Activated gamma-delta T cell (primary cell): ENCODE measurements at places on chromosomes 1 and 21.

DNA sequence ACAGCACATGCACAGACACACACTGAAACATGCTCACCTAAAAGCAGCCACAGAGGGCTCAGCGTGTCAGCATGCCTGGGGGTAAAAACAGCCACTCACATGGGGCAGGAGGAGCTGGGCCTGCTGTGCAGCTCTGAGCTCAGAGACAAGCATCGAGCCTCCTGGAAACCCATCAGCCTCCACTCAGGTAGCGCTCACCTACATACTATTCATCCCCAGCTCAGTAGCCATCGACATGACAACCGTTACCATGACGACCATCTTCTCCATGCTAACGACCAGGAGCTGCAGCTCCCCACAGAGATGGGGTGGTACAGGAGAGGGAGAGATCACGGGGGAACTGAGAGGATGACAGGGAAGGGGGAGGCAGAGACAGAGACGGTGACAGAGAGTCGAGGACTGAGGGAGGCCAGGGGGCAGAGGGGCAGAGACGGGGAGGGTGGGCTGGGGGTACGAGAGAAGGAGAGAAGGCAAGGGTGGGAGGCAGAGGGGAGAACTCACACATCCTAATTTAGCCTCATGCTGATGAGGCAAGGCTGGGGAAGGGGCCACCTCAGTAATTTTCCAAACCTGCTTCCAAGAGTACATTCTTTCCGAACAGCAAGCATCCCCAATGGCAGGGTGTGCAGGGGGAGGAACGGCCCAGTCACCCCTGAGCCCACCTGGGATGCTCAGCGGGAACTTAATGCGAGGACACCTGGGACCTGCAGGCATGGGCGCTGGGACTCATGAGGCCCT lies 28.4 kb downstream of the SDC3 start:
- no peak for DNase-seq

GRCh38 chr1:24926563-24927249 lies 3.4 kb downstream of the RUNX3 start:
- no peak for DNase-seq

GRCh38 chr1:9746211-9746610 lies 77.6 kb downstream of the CLSTN1 start:
- no peak for DNase-seq

DNA sequence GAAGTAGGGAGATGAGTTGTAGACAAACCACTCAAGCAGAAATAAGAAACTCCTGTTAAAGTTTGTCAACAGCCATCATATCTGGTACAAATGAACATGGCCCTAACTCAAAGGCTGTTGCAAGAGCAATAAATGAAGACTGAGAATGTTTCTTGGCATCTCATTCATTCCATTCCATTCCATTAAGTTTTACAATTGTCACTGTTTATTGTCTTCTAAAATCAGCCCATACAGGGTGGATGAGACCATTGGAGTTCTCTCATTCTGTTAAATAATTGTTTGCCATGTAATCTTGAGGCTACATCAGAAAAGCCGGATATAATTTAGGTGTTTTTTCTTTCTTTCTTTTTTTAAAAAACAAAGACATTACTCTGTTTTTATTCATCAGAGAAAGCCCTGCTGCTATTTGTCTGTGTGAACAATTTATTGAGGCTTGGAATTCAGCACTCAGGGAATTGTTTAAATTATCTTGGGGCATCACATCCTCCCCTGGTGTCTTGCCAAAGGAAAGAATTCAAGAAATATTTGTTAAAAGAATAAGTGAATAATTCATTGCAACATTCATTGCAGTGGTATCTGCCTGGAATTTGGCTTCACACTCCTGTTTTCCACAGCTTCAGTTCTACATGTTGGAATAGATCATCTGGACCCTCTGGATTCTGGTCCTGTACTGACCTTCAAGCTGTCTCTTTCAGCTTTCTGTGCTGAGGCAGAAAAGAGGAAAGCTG lies 604.5 kb downstream of the PLPP3 start:
- no peak for DNase-seq

DNA sequence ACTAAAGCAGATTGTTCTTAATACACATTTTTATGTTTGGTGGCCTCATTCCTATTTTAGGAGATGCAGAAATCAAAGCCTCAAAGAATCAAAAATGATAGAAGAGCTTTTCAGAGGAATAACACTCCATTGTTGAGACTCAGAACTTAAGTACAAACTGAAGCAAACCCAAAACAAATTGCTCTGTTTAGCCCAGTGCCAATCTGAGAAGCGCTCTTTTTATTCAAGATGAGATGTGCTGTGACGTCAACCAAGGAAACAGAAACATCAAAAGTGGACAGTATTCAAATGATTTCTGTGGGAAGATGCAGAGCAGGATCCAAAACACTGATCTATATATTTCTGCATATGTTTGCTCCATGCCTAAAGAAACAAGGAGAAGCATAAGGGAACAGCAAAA lies 18.0 kb downstream of the COLGALT2 start:
- DNase-seq = no peak

DNA sequence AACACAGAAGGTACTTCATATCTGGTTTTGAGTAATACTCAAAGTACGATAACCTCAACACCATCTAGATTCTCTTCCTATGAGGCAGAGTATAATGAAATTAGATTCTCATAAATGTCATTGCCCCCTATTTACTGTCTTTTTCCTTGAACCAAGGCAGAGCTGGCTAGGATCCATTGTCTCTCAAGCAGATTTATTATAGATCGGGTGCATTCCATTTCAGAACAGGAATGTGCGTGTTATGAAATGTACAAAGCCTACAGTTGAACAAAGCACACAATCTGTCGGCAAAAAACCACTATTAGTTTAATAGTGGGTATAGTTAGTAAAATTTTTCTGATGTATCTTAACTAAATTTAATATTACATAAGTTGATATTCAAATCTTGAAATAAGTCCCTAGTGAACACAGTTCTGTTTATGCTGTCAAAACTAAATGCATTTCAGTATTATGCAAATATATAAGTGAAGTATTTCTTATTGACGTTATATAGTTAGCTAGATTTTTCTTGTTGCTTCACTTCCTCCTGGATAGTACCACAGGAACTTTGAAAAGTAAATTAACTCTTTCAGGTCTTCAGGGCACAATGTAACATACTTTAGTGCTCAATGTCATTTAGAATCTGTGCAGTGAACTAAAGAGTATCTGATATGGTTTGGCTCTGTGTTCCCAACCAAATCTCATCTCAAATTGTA lies 92.1 kb downstream of the DDAH1 start:
- no peak for DNase-seq

GRCh38 chr1:183553331-183553730 lies 36.9 kb downstream of the NCF2 start:
- DNase-seq = no peak

- no peak for DNase-seq
Observed at GRCh38 chr1:96329121-96329520, 392.5 kb upstream of the PTBP2 start.

- DNase-seq = no peak
Observed at GRCh38 chr1:81224222-81224621, 576.5 kb upstream of the ADGRL2 start.

DNA sequence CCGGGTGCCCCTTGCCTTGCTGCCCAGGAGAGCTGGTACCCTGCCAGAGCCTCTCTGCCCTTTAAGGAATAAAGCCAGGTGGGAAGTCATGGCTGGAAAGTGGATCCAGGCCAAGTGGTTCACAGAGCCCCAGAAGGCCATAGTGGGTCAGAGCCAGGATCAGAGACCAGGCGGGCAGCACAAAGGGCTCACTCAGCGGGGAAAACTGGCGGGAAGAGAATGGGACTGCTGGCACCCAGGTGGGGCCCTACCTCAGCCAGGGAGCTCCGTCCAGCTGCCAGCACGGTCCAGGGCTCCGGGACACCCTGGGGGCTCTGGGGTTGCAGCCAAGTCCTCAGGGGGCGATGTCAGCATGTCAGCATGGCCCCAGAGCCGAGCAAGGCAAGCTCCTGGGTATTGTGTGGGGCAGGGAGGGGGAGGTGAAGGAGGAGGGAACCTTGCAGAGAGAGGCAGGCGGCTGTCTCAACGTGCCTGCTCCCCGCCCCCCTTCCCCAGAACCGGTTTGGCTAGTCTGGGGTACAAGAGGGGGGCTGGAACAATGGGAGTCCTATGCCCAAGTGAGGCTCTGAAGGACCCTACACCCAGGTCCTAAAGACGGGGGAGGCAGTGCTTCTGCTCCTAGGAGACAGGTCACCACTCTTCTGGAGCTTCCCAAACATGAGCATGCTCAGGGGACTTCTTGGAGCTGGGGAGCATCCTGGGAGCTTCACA lies at the start of gene ARHGEF19:
TSS of gene ARHGEF19 (minus strand) at position 402 of the 711 bp plus-strand sequence. CDS start 3,598 bp downstream, outside the sequence.
- no peak for DNase-seq

DNA sequence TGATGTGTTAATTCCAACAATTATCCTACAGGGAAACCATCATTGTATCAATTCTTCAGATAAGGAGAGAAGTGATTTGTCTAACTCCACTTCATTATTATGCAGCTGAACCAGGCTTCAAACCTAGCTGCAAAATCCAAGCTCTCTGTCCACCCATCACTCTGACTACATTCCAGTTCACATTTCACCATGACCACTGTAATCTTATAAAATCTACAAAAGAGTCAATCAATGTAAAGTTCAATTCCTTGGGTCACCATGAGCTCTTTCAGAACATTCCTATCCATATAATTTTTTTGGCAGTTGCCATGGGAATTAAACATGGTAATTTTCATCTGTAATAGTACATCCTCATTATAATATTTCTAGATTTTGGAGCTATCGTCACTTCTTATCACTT lies 100.9 kb downstream of the PLPPR5 start:
- no peak for DNase-seq

GRCh38 chr1:20367116-20367585 lies 76.5 kb downstream of the VWA5B1 start:
- no peak for DNase-seq

DNA sequence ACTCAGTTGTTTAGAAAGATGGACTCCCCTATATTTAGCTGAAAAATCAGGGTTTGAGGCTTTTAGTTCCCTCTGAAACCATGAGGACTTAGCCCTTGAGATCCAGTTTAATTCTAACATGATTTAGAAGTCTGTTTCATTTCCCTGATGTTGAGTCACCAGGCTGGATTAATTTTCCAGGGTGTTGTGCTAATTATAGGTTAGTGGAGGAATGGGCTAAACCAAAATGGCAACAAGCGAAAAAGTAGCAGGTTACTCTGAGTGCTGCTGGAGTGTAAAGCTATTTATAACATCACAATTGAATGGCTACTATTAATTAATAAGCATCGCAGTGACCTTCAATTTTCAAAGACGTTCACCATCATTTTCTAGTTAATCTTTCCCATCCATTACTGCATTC lies 15.5 kb upstream of the USP24 start:
- no peak for DNase-seq

GRCh38 chr1:145975216-145975615 lies 10.7 kb downstream of the POLR3GL start:
- DNase-seq = no peak

GRCh38 chr1:172895050-172895460 lies 155.7 kb downstream of the TNFSF18 start:
- no peak for DNase-seq

GRCh38 chr1:209567698-209568175 lies 15.8 kb upstream of the CAMK1G start:
- DNase-seq = no peak

GRCh38 chr1:203544485-203544884 lies 50.5 kb downstream of the OPTC start:
- no peak for DNase-seq

- DNase-seq = no peak
Observed at GRCh38 chr1:40199126-40199525, 37.9 kb downstream of the RLF start.

GRCh38 chr1:38235705-38236104 lies 189.1 kb upstream of the POU3F1 start:
- DNase-seq = no peak

GRCh38 chr1:8439015-8439702 lies 121.2 kb downstream of the SLC45A1 start:
- no peak for DNase-seq

DNA sequence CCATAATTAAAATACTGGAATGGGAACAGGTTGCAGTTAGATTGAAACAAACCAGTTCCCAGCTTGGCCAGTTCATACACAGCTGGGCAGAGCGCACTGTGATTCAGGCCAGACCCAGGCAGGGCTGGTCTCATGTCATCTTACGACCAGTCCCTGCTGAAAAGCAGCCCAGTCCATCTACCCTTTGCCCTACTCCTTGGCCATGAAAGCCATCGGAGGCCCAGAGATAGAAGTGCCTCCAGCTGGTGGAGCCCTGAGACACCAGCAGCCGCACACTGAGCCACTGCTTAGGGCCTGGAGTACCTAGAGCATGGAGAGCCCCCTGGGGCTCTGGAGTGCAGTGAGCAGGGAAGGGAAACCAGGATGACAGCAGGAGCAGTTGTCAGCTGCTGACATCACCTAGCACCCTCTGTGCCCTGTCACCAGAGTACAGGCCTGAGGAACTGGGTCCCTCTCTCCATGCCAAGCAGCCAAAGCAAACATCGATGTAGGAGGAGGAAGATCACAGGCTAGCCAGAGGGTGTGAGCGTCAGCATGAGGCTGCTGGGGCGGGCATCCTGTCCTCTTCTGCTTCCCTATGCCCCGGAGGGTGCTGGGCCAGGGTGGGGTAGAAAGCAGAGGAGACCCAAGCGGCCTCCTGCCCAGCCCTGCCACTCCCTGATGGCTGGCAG lies 34.2 kb upstream of the TMEM125 start:
- no peak for DNase-seq

DNA sequence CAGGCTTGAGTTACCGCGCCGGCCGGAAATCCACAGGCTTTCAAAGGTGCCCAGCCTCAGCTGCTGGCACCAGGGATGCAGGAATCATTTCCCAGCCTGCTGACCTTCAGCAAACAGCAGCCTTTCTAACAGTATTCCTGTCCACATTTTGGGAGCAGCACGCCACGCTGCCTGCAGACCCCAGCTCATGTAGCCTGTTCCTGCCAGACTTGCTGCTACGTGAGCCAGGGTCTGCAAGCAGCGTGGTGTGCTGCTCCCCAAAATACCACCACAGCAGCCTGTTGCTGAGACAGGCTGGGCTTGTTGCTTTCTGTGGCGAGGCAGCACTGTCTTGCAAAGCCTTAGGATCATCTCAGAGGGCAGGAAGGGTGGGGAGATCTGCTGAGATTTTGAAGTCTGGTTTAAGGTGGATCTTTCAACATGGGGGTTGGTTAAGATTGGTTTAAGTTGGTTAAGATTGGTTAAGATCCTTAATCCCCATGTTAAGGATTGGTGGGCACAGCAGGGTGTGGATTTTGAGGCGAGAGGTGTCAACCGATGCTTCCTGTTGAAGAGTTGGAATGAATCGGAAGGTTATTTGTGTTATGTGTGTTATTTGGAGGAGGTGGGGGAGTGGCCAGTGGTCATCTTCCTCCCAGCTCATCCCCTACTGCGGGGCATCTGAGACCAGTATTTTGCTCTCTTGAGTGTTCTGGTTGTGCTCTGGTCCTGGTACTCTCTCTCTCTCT lies 12.9 kb downstream of the FAAH start:
- DNase-seq = no peak

DNA sequence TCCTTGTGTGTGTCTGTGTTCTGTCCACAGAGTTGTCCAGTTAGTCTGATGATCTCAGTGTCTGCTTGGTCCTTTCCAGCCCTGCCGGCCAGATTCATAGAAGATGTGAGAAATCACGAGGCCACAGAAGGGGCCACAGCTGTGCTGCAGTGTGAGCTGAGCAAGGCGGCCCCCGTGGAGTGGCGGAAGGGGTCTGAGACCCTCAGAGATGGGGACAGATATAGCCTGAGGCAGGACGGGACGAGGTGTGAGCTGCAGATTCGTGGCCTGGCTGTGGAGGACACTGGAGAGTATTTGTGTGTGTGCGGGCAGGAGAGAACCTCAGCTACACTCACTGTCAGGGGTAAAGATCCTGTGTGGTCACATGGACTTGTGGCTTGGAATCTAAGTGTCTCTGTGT lies 95.8 kb downstream of the OBSCN start:
- no peak for DNase-seq

GRCh38 chr1:82562448-82562847 lies 761.7 kb downstream of the ADGRL2 start:
- no peak for DNase-seq
